Epithelial cell of proximal tubule (primary cell): ENCODE measurements at places on chromosomes 12 and 14.
A peak's percentile ranks its signal among the peaks of the same experiment; 100 is the strongest.

- DNase-seq, result peak; percentile 7
Observed at GRCh38 chr14:78697341-78697740, 527.2 kb downstream of the NRXN3 start.

DNA sequence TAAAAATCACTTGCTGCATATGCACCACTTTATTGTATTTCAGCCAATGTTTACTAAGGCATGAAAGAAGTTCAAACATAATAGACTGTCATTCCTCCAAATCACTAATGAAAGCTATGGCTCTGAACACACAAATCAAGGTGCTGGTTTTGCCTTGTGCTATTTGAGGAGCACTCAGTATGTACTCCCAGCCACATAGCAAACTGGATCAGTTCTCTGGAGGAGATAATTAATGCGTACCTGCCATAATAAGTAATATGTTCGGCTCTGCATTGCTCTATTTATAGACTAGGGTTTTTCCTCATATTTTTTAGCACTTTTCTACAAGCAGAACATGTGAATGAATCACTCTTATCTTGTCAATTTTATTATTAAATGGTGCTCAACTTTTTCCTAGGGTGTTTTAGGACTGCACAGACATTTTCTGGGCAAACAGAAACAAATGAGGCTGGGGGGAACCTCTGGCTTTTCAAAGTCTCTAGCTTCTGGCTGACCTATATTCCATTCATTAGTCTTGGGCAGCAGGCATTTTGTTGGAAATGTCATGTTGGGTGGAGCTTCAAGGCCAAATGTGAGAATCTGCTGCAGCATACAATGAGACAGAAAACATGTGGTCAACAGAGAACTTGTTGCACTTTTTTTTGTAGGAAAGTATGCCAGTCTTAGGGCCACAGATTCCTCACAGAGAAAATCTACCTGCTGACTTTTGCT is 88.4 kb downstream of the GRIP1 start:
- DNase-seq, result no peak

- DNase-seq, result no peak
Observed at GRCh38 chr14:57380935-57381334, 9.5 kb upstream of the NAA30 start.

DNA sequence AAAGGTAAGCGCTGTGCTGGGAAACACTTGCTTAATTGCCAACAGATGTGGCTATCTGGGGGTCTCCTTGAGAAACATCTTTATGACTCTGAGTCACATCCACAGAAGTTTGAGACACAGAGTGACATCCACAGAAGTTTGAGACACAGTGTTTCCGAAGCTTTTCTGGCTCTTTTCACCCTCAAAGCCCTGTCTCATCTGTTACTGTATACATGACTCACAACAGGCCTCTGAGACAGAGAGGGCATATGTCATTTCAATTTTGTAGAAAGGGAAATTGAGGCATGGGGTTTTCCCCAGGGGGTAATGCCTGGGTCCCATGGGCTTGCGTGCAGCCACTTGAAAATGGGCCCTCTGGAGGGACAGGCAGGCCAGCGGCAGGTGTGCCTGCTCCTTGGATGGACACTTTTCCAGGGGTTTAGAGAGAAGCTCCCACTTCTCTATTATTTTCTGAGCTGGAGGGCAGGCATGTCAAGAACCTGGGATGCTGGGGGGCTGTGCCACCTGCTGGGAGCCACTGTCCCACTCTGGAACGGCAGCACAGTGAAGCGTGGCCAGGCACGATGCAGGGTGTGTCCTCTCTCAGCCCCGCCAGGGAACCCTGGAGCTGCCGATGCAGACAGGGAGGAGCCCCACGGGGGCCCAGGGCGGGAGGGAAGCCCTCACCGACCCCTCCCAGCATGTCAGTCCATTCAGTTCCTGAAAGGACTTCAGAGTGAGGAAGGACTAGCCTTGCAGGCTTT is 111.3 kb upstream of the FKBP4 start:
- no peak for DNase-seq

DNA sequence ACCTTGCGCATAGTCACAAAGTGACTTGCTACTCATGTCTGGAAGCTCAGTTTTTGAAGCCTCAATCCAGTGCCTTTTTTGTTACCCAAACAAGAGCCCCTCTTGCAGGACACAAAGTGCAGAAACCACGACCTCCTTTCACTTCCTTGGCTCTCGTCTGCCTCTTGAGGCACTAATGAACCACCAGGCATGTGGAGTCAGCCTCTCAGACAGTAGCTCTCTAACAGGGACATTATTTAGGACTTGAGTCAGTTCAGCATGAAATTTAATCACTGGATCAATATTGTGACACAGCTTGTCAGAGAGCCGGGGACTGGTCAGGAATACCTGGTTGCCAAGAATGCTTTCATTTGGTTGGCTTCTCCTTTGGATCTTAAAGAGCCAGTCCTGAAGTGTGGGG is 46.7 kb downstream of the HSPB8 start:
- DNase-seq, result no peak

DNA sequence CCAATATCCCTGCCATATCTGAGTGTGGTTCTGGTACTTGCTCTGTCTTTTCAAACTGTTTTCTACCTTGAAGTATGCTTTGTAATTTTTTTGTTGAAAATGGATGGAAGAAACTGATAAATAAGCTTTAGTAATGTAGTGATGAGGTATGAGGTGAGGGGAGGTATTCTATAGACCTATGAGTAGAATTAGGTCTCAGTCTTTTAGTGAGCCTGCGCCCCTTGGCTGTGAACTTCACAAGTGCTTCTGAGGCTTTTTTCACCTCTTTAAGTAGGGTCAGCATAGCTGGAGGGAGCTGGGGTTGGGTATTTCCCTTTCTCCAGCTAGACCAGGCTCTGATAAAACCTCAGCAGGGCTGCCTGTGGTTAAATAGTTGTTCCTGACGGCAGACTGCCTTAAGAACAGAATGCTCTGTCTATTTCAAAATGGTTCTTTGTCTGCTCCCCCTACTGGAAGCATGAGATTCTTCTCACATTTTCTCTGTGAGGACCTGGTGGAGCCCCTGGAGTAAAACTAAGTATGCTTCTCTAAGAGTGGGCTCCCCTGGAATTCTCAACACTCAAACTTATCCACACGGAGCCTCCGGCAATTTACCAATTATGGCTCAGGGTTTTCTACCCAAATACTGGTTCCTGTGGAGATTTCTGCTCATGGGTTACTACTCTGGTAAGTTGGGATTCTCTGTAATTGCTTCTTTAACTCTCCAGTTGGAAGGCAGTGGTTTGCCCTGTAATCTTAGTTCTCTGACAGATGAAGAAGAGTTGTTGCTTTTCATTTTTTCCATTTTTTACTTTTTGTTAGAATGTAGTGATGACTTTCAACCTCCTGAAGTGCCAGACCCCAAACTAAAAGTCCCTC is 13.1 kb downstream of the KRT5 start:
- DNase-seq, result peak; percentile 30

GRCh38 chr12:67827820-67828383 is 161.3 kb upstream of the IFNG-AS1 start:
- DNase-seq, result peak; percentile 95

GRCh38 chr14:42027271-42027670 is 420.6 kb downstream of the LRFN5 start:
- DNase-seq, result no peak

- no peak for DNase-seq
Observed at GRCh38 chr12:56257491-56258067, 605 bp downstream of the ANKRD52 start.

DNA sequence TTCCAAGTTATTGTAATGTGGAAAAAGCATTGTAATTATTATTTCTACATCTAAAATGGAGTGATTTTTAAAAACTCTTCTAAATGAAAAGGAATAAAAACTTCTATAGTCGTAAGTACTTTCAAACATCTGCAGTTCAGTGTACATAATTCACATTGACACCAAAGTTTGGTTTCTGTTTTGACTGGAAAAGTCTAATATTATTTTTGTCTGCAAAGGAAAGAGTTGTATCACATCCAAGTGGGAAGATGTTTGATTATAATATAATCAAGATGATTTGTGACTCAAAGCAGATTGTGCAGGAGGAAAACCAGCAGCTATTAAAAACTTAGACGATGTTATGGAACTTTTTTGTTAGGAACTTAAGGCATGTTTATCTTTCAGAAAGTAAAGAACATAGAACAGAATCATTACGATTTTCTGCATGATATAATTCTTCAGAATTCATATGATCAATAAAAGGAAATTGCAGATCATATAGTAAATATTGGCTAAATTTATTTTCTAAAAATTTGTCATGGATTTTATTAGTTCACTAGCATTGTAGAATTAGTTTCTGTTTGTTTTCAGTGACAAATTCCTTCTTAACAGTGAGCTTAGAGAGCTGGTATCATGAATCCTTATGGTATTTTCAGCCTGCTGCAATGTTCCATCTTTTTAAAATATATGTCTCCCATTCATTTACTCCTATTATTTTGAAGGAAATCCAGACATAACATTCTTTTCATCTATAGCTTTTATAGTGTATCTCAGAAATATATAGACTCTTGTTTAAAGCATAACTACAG is 145.8 kb downstream of the MIPOL1 start:
- no peak for DNase-seq

DNA sequence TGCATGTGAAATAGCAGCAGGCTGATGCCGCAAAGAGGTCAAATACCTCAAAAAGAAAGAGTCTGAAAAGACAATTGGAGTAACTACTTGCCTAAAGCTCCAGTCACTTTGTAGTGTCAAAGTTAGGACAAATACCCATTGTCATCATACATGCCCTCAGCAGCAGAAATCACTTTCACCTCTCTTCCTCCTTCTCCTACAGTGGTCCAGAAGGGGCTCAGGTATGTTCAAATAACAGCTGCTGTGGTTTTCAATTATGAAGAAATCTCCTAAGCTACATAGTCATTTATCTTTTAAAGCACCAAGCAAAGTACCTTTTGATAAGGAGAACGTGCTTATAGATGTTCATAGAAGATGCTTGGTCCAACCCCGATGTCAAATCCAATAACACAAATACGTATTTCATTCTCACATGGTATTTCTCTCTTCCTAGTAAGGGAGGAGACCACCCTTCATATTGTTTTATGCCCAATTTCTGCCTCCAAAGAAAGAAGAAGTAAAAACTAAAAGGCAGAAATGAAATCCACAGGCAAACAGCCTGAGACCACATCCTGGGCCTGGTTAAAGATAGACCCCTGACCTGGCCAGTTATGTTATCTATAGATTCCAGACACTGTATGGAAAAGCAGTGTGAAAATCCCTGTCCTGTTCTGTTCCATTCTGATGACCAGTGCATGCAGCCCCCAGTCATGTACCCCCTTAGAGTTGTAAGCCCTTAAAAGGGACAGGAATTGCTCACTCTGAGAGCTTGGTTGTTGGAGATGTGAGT is 23.7 kb downstream of the GYS2 start:
- no peak for DNase-seq

DNA sequence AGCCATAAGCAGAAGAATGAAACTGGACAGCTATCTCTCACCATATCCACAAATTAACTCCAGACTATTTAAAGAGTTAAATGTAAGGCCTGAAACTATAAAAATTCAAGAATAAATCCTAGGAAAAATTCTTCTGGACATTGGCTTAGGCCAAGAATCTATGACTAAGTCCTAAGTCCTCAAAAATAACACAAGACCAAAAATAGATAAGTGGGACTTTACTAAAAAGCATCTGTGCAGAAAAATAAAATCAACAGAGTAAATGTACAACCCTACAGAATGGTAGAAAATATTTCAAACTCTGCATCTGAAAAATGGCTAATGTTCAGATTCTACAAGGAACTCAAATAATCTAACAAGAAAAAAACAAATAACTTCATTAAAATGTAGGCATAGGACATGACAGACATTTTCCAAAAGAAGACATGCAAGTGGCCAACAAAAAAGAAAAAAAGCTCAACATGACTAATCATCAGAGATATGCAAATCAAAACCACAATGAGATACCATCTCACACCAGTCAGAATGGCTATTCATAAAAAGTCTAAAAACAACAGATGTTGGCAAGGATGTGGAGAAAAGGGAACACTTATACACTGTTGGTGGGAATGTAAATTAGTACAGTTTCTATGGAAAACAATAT is 61.0 kb upstream of the PPFIA2 start:
- DNase-seq, result no peak

DNA sequence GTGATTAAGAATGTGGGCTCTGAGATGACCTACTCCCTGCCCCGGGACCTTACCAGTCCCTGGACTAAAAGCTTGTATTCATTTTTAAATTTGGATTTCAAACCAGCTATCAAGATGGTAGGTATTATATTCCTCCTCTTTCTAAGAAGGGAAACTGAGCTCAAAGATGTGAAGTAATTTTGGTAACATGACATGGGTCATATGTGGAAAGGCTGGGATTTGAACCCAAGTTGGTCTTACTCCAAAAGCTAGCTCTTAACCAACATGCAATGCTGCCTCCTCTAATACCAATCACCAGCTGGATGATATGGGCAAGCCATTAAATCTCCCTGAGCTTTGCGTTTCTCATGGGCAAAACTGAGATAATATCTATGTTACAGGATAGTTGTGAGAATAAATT is 166.4 kb upstream of the SLC38A2 start:
- DNase-seq, result no peak

DNA sequence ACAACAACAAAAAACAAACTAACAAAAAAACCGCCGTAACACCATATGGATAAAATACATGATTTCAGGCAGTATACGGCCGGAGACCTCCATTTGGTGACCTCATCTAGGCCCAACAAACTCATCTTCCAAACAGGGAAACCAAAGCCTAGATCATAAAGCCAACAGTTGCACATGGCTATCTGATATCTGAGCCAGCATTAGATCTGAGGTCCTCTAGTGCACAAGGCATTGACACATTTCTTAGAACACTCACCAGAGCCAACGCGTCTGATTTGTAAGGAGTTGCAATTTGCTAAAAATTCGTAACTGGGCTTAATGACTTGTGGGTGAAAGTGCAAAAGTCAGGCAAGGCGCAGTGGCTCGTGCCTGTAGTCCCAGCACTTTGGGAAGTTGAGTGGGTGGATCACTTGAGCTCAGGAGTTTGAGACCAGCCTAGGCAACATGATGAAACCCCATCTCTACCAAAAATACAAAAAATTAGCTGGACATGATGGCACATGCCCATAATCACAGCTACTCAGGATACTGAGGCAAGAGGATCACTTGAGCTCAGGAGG is 42.0 kb upstream of the NUDT4 start:
- DNase-seq, result no peak

- peak; percentile 29 for DNase-seq
Observed at GRCh38 chr12:87136330-87136976, 880.3 kb upstream of the MGAT4C start.

GRCh38 chr12:119913536-119914330 is 36.6 kb upstream of the CIT start:
- DNase-seq, result no peak

DNA sequence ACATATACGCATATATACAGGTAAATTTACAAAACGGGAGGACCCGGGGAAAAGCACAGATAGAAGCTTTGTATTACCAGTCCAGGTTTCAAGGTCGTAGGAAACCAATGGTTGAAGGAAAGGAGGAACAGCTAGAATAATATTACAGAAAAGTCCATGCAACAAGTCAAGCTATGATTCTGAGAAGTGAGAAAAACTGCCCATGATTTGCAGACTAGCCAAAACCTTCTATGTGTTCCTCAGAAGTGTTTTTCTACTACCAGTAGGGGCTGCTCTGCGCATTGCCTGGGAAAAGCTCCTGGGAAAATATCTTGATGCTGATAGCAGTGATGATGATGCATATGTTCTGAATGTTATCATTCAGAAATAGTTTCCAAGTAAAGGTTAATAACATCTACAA is 2.2 kb downstream of the PDZRN4 start:
- DNase-seq, result no peak

GRCh38 chr12:34600592-34601462 is 578.5 kb downstream of the ALG10 start:
- no peak for DNase-seq
